ENCODE measurements at places on chromosomes 5 and 9.

DNA sequence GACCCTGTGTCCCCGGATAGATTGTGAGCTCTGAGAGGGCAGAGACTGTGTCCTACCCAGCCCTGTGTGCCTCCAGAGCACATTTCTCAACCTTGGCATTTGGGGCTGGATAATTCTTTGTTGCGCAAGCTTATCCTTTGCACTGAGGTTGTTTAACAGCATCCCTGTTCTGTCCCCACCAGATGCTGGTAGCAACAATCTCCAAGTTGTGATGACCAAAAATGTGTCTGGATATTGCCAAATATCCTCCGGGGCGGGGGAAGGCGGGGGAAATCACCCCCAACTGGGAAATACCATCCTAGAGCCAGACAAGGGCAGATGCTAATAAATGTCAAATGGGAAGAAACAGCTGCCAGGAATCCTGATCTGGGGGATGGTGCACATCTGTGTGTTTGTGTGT lies 24.0 kb upstream of the TNIP1 start:
- no peak for DNase-seq

- DNase-seq, result no peak
Observed at GRCh38 chr5:97164846-97165245, 18.2 kb downstream of the RIOK2 start.

DNA sequence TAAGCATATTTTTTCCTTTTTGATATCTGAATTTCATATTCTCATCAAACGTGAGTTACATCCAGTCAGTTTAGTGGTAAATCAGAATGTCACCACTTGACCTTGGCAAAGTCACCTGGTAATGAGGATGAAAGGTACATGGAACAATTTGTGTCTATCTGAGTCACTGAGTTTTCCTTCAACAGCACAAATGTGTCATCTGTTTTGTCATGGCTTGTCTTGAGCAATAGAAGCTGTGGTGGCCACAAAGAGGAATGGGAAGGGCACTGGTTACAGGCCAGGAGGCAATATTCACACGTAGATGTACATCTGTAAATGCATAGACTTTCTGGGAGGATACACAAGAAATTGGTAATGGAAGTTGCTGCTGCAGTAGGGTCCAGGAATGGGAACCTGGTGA lies 8.4 kb upstream of the ZNF474 start:
- no peak for DNase-seq

GRCh38 chr5:29993286-29993685 lies 1200.2 kb upstream of the CDH6 start:
- DNase-seq, result no peak

DNA sequence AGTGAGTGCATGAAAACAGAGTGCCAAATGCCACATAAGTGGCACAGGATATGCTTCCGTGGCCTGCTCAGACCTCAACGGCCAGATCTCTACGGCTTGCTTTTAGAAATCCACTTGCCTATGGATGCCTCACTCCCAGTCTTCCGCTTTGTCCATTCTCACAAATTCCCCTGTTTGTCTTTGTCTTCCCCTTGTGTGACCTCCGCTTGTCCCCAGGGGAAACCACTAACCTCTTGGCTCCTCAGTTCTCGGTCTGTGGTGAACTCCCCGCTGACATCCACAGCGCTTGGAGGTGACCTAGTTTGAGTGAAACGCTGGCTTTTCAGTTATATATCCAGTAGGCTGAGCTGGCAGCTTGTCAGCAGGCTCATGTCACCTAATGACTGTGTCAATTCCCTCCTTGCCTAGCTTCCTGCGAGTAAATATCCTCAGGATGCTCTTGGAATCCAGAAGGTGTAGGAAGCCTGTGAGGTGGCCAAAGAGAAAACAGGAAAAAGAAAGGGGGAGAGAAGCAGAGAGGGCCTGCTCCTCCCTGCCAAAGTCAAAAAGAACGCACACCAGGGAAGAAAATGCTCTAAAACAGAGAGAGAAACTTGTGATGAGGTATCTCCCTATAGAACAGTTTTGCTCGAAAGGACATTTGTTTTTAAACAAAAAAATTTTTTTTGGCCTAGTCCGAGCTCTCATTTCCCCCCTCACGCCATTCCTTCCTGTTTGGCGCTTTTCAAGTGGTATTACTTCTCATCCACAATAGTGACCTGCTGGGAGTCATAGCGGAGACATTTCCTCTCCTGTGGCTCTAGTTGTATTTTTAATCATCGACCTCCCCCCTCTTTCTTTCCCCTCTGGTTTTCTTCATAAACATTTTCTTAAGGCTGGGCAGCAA lies 101.6 kb upstream of the SPRY4 start:
- DNase-seq, result no peak

- no peak for DNase-seq
Observed at GRCh38 chr5:95053253-95053652, 231.6 kb downstream of the MCTP1 start.

DNA sequence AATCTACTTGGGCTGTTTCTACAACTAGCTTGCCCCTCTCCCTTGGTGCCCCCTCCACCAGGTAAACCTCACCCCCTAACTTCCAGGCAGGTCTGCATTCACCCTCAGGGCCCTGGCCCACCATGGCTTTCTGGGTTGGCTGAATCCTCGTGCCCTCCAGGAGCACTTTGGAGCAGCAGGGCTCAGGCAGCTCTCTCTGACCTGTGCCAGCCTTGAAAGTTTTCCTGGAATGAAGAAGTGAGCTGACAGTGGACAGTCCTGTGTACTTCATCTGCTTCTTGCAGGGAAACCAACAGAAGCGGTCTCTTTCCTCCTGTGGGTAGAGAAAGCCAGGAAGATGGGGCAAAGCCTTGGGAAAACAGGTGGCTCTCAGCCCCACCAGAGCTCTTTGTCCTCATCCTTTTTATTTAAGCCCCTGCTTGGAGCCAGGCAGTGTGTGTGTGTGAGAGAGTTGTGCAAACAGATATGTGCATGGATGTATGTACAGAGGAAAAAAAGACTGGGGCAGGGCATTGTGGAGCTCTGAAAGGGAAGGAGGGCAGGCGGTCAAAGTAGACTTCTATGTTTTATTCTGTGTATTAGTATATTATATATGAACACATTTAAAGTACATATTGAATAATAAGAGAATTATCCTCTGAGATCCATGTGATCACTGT lies 62.3 kb upstream of the SPRY4 start:
- DNase-seq, result no peak

GRCh38 chr5:88825584-88826315 lies 57.2 kb downstream of the MEF2C start:
- DNase-seq, result no peak

- DNase-seq, result no peak
Observed at GRCh38 chr5:1067141-1068121, 44.4 kb downstream of the SLC12A7 start.

DNA sequence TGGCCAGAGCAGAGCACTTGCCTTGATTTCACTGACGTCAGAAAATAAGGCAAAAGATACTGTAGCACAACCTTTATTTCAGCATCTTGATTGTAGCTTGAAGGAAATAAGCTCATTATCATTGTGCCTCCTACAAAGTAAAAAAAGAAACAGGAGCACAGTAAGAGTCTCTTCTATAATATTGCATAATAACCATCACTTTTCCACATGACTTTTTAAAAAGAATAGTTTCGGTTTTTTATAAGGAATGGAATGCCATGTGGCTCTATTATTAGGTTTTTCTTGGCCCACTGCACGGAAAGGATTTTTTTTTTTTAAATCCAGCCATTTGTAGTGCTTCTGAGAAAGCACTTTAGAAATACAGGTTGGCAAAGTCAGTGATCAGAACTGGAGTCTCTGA lies 655.3 kb downstream of the LRRC70 start:
- DNase-seq, result no peak

DNA sequence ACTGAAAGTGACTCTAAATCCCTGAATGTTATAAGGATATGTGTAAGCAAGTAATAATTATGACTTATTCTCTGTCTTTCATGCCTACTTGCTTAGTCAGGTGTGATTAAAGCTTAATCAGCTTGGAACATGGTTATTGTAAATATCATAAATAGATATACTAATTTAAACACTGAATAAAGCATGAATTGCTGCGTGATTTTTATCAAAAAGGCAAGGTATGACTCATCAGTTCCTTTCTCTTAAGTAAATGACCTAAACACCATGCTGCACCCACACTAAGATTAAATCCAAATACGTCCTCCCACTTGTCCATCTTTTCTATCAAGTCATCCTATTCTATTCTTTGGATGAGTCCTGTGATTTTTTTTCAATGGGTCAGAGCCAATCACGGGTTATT lies 124.6 kb upstream of the MTAP start:
- no peak for DNase-seq

GRCh38 chr9:85290019-85290418 lies 451.7 kb downstream of the AGTPBP1 start:
- no peak for DNase-seq

DNA sequence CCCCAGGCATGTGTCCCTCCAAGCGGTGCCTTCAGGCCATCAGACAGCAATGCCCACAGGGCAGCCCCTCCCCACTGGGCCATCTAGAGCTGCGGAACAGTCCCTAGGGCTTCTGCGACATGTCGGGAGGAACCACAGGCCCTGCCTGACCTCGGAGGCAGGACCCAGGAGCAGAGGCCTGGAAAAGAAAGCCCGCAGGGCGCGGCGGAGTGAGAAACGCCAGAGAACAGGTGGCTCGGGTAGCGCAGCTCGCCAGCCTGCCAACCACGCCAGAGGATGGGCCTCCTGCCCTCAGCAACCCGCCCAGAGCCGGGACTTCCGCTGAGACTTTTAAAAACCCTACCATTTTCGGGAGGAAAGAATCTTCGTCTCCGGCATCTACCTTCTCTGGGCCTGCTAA lies 715 bp downstream of the LCN8 start:
- no peak for DNase-seq

GRCh38 chr9:96420468-96421219 lies 2.5 kb upstream of the ZNF367 start:
- DNase-seq, result peak; percentile 12

GRCh38 chr5:126852091-126852571 lies 75.2 kb downstream of the LMNB1 start:
- no peak for DNase-seq

DNA sequence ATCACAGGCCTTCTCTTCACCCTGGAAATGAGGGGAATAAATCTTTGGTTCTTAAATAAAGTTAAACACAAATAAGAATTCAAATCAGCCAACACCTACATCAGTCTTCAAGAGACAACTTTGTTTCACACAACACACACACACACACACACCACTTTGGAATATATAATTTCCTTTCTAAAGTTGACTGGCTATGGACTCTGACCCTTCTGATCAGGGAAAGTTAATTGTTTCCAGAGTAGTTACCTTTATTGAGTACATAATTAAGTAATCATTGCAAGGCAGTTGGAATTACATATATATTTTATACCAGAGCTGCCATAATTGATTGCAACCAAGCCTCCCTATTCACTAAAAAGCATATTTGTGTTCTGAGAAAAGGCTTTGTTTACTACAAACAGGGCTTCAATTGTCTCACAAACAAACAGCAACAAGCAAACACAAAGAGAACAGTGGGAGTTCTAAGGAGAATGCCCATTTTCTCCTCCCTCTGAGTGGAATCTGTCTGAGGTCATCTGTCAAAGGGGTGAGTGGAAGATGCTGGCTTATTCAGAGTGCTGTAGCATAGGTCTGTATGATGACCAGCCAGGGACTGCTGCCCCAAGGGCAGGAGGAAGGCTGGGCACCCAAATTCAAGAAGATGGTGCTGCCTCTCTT lies 136.6 kb downstream of the SEMA6A start:
- no peak for DNase-seq

DNA sequence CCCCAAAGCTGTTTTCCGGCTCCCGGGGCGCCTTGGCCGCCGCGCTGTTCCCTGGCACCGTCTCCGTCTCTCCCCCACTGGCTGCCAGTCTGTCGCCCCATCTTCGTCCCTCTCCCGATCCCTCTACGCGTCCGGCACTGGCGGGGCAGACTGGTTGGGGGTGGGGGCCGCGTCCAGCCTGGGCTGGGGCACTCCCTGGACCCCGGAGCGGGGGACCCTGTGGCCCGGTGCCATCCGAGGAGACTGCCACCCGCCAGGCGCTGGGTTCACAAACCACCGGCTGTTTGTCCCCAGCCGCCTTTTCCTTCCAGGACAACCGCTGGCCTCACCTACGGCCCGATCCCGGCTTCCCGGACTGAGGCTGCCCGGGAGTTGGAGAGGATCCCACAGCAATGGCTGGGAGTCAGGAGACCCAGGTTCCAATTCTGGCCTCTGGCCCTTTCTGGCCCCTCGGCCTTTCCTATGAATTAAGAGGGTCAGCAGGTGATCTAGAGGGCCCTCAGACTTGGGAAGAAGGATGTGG lies 1.0 kb upstream of the FIBCD1 start:
- DNase-seq, result no peak

- no peak for DNase-seq
Observed at GRCh38 chr5:156149213-156149612, 177.8 kb upstream of the SGCD start.

GRCh38 chr5:176927562-176927961 lies 28.4 kb upstream of the HK3 start:
- DNase-seq, result no peak

DNA sequence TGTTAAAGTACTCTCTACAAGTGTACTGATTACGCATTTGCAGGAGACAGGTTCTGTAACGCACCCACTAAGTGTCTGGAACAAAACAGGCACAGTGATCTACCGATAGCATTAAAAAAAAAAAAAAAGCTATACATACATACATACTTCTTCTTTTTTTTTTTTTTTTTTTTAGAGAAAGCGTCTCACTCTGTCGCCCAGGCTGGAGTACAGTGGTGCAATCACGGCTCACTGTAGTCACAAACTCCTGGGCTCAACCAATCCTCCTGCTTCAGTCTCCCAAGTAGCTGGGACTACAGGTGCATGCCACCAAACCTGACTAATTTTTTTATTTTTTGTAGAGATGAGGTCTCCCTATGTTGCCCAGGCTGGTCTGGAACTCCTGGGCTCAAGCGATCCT lies 7.6 kb downstream of the KIF24 start:
- DNase-seq, result no peak

- no peak for DNase-seq
Observed at GRCh38 chr5:20655211-20655610, 667.2 kb upstream of the CDH18 start.

GRCh38 chr5:113447498-113448050 lies 12.8 kb upstream of the TSSK1B start:
- DNase-seq, result no peak

DNA sequence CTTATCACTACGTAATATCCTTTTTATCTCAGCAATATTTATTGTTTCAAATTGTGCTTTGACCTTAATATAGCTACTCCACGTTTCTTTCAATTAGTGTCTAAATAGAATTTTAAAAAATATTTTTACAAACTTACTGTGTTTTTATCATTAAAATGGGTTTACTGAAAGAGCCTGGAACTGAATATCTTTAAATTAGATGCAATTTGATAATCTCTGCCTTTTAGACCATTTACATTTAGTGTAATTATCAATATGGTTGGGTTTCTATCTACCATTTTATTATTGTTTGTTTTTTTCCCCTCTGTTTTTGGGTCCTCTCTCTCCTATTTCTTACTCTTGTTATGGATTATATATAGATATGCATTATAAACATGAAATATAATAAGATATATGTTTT lies 327.8 kb downstream of the IRX2 start:
- DNase-seq, result no peak

GRCh38 chr9:100601216-100601615 lies 23.3 kb downstream of the CAVIN4 start:
- DNase-seq, result peak; percentile 71

GRCh38 chr9:105242062-105242461 lies 2.4 kb upstream of the SLC44A1 start:
- DNase-seq, result no peak
